ENCODE measurements at places on chromosomes 16 and 17. TPM values are rescaled to one million over a fixed set of nuclear protein-coding genes. Genes with fewer than 3 reads are reported as not detected.

SECTM1 gene
- 76.3 TPM for total RNA-seq

TUBG2 gene
- total RNA-seq: 5.6 TPM

AOC2 gene
- 1.1 TPM for total RNA-seq

MMD gene
- 20.0 TPM for total RNA-seq

COPS3 gene
- total RNA-seq: 60.4 TPM

GRCh38 chr16:22311520-22311919 lies 14.3 kb downstream of the POLR3E start:
- DNase-seq: no peak

GRCh38 chr17:77834170-77835115 lies 124.1 kb upstream of the TNRC6C start:
- DNase-seq: no peak

DNA sequence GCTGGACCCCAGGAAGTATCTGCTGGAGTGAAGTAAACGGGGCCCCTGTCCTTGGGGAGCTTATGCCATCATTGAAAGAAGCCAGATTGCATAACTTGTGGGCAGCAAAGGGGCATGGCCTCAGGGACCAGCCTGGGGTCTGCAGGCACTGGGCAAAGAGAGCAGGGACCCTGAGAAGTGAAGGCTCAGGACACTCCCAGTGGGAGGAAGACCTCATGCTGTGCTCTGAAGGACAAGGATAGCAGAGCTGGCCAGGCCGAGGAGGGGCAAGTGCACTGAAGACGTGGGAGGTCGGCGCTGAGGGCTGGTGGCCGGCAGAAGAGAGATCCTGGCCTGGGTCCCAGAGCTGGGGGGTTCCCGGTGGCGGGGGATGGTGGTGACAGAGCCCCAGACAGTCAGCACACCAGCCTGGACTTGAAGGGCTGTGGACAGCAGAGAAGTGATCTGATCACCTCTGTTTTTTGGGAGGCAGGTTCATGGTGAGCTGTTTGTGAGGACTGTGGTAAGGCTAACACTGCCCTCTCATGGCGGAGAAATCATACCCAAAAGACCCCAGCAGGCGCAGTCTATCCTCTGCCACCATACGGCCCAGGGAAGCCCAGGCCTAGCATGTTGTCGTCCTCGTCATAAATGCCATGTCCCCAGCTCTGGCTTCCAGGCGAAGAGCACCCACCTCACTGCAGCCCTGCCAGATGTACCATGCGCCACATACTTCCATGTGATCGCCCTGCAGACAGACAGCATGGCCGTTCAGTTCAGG lies 7.1 kb upstream of the CNP start:
- no peak for DNase-seq

DNA sequence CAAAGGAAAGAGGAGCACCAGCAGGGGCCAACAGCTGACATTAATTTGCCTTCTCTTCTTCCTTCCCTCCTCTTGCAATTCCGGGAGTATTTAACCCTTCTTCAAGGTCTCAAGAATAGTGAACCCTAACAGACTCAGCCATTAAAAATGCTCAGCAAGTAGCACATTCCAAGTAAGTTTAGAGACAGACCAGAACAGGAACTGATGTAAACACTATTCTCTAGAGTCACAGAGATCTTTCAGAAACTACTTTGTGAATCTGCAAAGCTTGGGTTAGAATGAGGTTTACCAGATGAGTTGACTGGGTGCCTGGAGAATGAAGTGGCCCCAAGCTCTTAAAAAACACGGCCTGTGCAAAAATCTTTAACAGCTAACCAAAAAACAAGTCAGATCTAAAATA lies 50.9 kb downstream of the TEX2 start:
- no peak for DNase-seq

DNA sequence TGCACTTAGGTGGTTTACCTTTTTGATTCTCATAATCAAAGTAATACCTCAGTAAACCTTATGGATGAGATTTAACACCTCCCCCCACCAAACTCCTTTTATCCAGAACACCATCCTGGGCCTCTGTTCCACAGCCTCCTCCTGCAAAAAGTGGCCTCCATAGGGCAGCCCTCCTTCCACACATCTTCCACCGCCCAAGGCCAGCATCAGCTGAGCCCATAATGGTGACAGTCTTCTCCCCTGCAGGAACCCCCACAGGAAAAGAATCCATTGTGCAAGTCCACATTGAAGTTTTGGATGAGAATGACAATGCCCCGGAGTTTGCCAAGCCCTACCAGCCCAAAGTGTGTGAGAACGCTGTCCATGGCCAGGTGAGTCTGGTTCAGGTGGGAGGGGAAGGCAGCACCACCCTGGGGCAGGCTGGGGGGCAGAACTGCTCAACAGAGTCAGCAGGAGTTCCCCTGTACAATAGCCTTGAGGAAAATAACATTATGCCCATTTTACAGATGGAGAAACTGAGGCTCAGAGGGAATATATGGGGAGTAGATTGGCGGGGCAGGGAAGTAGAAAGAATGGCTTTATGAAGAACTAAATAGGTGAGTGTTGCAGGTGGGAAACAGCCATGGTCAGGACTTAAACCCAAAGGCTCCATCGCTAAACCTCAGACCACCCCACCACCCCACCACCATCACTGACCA lies 29.2 kb upstream of the BEAN1 start:
- DNase-seq: no peak

DNA sequence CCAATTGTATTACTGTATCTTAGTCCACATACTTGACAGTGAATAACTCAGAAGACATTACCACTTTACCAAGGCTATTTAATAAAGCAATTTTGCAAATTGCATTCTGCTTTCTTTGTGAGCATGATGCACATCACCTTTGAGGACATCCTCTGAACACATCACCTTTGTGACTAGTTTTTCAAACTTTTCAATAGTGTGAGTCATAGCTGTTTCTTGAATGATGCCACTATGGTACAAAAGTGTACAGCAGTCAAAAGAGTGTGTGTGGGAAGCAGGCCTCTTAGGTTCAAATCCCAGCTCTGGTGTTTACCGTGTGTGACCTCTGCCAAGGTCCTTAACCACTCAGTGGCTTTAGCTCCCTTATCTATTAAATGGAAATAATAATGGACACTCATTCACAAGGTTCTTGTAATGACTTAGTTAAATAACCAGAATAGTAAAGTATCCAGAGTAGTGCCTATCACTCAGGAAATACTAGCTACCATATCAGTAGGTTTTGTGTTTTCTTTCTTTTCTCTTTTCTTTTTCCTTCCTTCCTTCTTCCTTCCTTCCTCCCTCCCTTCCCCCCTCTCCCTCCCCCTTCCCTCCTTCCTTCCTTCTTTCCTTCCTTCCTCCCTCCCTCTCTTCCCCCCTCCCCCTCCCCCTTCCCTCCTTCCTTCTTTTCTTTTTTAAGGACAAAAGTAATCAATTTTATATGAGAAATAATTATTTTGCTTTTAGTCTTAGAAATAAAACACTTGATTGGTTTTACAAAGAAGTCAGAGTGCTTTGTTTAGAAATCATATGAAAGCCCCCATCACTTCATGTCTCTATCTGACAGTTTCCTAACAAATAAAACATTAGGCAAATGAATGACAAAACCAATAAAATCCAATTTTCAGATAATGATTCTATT lies 178.9 kb downstream of the MYO1D start:
- no peak for DNase-seq

DNA sequence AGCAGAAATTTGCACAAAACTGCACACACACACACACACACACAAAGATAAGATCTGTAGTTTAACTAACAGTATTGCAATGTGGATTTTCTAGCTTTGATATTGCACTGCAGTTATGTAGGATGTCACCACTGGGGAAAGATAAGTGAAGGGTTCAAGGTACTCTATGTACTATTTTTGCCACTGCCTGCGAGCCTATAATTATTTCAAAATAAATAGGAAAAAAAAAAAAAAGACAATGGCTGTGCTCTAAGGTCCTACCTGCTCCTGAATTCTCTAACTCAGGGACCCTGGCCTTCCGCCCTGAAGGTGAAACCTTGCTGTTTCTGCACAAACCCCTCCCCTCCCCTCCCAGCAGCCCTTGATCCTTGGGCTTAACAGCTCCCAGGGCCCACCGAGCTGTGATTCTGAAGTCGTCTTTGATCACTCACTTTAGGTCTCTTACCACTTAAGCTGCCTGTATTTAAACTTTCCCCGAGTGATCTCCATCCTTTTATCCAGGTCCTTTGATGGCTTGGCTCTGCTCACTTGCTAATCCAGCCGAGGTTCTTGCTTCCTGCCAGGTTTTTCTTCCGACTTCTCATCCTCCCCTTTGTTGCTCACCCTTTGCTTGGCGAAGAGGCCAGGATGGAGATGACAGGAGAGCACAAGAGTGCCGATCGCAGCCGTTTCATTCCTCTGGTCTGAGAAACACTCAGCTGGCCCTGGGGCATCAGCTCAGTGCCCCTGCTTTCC lies 37.7 kb downstream of the TMEM114 start:
- DNase-seq: no peak

DNA sequence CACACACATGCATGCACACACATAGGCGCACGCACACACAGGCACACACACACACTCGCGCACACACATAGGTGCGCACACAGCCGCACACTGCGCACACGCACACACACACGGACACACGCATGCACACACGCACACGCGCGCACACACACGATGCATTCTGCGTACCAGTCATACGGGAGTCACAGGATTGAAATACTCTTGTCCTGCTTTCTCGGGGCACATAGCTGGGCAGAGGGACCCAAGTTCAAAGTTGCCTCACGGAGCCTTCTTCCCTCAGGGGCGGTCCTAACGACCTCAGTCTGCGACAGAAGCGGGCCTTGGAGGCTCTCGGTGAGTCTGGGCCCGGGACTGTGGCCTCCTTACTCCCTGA lies 56.0 kb downstream of the MRM1 start:
- no peak for DNase-seq

GRCh38 chr17:45225051-45225700 lies 3.5 kb downstream of the FMNL1 start:
- no peak for DNase-seq

DNA sequence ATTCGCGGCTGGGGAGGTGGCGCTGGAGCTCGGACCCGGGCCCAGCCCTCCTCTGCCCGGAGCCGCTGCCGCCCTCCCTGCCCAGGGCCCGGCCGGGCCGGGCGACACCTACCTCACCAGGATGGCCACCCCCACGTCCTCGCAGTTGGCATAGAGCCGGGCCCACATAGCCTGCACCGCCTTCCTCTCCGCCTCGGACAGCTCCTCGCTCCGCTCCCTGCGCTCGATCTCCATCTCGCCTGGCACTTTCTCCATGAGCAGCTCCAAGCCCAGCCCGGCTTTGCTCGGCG lies 276 bp downstream of the CYGB start:
- no peak for DNase-seq

All from colonic mucosa (tissue), 4 donors.